NCI-H345 (cell line): ENCODE measurements at places on chromosomes 3 and 15.

DNA sequence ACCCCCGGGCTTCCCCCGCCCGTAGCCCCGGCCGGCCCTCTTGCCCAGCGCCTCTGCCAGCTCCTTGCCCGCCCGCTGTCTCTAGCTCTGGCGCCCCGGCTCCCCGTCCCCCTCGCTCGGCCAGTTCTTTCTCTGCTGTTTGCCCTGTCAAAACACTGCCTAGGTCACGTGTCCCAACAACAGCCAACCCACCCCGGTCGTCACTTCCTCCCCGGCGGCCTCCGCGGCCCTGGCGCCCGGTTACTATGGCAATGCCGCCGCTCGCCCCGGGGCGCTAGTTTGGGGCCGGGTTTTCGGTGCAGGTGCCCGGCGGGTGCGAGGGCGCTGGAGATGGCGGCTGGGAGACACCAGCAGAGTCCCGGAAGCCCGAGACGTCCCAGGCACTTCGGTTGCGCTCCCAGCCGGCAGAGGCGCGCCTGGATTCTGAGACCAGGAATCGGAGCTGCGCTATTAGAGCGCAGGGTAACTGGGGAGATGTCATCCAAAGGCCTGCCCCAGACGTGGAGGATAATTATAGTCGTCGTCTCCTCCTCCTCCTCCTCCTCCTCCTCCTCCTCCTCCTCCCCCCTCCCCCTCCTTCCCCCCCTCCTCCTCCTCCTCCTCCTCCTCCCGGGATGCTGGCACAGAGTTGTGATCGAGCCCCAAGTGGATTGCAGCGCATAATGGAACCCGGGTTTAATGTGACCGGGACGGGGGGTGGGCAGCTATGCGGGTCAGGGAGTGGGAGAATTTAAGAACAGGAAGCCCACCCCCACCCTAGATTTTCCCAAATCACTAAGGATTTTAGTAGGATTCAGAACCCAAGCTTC is at the start of gene ATOSA:
Gene ATOSA, minus strand, starts transcription at position 157 of the 809 bp plus-strand sequence. CDS start 1,367 bp downstream, outside the sequence.
- DNase-seq: peak; percentile 82

- DNase-seq: no peak
These were observed 26.4 kb downstream of the RBM6 start for GRCh38 chr3:49966233-49966942.

- DNase-seq: no peak
These were observed 36.4 kb downstream of the EIF3J start for GRCh38 chr15:44573386-44573785.

GRCh38 chr3:5187920-5188418 is 462 bp downstream of the EDEM1 start:
- DNase-seq: no peak

GRCh38 chr3:29914861-29915524 is 634.1 kb downstream of the RBMS3 start:
- no peak for DNase-seq

GRCh38 chr3:35946854-35947515 is 307.7 kb downstream of the ARPP21 start:
- DNase-seq: peak; percentile 80

- DNase-seq: no peak
These were observed 236.5 kb downstream of the IL20RB start for GRCh38 chr3:137194301-137194700.

- no peak for DNase-seq
These were observed 14.0 kb downstream of the RCN2 start for GRCh38 chr15:76945494-76946093.

GRCh38 chr15:37933666-37934065 is 774 bp upstream of the TMCO5A start:
- DNase-seq: no peak

- DNase-seq: no peak
These were observed 8.5 kb downstream of the TGFBR2 start for GRCh38 chr3:30614943-30615342.

DNA sequence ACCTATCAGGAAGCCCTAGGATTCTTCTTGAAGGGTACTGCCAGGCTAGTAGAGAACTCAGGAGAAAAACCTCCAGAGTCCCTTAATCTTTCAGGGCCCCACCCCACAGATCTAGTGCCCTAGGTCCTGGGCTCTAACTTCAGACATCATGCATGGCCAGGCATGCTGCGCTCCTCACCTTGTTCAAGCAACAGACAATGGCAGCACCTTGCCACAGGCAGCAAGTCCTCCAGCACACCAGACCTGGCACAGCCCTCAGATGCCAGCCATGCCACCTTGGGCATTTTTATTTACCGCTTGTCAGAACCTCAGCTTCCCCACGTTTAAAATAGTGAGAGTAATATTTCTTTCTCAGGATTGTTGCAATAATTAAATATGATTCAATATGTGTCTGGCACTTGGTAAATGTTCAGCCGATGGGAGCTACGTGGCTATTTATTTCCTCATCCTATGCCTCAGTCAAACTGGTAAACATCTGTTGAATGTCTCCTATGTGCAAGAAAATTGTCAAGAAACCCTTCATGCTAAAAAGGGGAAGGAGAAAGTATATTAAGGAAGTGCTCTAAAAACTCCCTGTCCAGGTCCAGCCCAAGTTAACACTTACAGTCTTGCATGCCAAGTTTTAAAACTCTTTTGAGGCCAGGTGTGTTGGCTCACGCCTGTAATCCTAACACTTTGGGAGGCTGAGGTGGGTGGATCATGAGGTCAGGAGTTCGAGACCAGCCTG is 14.5 kb upstream of the CCR1 start:
- DNase-seq: no peak

GRCh38 chr3:168989396-168989795 is 674.1 kb downstream of the MECOM start:
- no peak for DNase-seq

GRCh38 chr3:24168977-24169376 is 223.9 kb downstream of the NR1D2 start:
- no peak for DNase-seq

DNA sequence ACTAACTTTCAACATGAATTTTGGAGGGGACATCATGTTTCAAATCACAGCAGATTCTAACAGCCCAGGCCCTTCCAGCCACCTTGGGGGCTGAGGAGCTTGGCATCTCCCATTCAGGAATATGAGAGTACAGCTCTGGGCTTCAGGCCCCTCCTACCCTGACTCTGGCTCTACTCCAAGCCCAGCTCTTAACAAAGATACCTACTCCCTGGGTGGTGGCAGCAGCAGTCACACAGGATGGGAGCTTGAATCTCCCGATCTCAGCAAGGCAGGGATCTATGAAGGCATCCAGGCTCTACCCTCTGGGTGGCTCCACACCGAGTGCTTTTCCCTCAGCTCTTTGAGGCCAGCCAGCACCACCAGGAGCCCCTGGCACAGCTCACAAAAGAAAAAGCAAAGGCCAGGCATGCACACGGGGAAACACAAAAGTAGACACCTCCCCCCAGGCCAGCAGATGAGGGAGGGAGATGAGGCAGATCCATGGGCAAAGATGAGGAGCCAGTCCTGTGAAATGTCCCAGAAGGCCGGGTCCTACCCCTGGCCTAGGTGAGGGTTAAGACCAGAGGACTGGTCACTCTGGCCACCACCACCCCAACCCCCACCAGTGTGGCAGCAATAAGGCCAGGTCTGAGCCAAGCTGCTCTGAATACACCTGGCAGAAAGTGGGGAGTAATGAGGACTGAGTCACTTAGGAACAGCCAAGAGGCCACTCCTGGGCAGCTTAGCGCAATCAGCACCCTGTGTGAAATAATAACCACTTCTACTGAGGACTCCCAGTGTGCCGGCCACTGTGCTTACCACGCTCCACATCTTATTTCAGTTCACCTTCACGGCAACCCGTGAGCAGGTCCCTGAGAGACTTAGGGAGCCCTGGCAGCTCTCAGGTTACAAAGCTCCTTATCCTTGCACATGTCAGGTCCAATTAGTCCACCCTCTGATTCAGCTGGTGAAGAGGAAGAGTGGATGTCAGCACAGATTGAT is 24.3 kb downstream of the PLA2G4F start:
- peak; percentile 83 for DNase-seq

GRCh38 chr3:41987627-41988026 is 25.7 kb upstream of the ULK4 start:
- DNase-seq: no peak

DNA sequence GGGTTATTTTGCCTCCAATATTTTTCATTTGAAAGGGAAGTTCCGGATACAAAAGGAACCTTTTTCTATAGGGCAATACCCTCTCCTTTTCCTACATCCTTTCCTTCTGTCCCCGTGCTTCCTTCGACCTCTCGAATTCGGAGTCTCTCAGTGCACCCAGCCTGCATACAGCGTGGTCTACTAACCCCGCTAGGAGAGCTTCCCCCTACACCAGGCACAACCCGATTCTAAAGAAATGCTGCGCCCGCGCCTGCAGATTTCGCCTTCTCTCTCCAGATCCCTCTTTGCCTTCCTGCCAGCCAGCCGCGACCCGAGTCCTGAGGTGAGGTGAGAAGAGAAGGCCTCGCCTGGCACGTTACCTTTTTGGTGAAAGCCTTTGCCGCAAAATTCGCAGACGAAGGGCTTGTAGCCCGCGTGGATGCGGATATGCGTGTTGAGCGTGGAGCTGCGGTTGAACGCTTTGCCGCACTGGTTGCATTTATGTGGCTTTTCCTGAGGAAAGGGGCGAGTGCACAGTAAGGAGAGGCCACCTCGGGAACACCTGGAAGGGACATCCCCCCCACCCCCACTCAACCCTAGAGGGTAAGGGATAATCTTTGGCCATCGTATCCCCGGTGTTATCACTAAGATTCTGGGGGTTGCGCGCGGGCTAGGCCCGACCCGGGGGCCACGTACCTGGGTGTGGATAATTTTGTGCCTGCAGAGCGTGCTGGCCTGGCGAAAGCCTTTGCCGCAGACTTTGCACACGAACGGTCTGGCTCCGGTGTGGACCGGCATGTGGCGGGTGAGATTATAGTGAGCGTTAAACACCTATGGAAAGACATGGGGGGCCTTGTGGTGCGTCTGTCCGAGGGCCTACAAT is 2.3 kb downstream of the FEZF2 start:
- DNase-seq: no peak

DNA sequence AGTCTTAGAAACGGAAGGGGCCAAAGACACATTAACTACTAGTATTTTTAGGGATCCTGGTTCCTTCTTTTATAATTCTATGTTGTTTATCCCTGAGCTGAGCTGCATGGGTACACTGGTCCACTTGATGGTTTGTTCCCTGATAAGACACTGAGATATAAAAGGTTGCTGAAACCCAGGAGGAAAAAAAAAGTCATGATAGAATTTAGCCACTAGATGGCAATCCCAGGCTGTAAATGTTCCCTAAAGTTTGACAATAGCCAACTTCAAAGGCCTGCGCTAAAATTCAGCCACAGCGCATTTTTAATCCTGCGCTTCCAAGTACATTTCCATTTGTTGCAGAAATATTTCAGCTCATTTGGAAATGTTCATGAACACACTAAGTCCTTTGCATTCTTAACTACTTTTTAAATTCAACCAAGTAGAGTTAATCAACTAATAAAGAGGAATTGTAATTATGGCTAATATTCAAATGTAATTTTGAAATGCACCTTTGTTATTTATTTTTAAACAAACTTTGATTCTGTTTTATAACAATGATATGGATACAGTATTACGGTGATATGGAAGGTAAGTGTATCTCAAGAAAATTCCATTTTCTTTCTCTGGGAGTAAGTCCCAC is 249.3 kb upstream of the FEZF2 start:
- peak; percentile 46 for DNase-seq

GRCh38 chr15:98955331-98955730 is 52.3 kb downstream of the PGPEP1L start:
- DNase-seq: no peak

GRCh38 chr15:88257311-88258092 is 963 bp upstream of the NTRK3 start:
- no peak for DNase-seq

DNA sequence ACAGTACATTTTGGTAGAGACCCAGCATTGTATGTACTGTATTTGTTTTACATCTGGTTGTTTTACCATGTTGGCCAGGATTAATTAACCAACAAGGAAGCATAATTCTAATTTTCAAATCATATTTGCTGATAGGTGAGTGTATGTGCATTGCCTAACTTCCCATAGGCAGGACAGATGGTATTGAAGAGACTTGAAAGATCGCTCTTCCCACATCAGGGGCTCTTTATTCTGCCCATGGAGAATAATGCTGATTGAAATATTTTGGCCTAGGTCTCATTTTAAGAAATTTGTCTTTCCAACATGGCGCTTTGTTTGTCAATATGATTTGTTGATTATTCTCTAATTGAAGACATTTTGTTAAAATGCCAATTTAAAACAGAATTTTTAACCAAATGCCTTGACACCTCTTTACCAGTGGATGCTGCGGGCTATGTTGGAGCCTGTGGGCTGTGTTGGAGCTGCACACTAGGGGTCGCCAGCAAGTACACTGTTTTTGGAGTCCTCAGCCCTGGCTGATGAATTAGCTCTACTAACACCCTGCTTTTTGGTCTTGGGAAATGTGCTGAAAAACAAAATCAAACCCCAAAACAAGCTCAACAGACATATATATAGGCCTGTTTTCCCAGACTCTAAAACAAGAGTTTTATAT is 5.3 kb downstream of the P2RY12 start:
- no peak for DNase-seq

- no peak for DNase-seq
These were observed 57.1 kb upstream of the SSR3 start for GRCh38 chr3:156611870-156612494.

DNA sequence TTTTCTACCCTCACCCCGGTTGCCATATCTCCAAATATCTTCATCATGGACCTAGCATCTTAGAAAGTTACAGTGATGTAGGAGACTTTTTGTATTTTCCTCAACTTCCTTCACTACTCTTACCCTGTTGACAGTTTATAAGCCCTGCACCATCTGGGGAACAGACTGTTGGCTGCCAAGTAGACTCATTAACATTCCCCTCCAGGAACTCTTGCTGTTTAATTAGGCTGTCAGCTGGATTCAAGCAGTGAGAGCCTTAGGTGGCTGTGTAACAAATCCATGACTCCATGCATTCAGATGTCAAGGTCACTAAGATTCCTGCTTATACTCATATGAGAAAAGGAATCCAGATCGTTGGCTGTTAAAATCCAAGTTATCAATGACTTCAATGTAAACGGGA is 198.3 kb downstream of the NAALADL2 start:
- DNase-seq: no peak

GRCh38 chr3:126132751-126133511 is 47.5 kb downstream of the ALDH1L1 start:
- no peak for DNase-seq

DNA sequence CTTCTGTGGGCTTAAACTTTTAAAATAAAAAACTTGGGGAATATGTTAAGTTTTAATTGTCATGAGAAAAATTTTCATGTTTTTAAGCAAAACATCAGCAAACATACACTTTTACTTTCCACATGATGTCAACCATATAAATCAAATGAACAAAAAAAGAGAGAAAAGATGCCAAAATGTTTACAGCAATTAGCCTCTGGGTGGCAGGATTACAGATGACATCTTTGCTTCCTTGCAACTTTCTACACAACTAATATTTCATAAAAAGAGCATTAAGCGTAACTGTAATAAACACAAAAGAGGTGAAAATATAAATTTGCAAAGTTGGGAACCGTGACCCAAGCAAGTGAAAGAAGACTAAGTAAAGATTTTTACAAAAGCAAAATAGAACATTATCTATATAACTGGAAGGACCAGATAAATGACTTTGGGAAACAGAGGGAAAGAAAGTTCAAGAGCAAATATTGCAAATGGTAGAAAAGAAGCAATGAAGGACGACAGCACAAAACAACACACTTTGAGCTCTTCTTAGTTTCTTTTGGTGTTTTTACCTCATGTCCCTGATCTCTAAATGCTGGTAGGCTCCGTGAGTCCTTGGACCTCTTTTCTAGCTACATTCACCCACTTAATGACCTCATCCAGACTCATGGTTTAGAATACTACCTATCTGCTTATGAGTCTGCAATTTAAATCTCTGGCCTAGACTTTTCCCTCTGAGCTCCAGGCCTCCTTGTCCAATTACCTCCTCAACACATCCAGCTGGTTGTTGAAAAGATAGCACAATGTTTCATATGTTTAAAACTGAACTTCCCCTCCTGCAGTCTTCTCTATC is 9.4 kb downstream of the TP53BP1 start:
- no peak for DNase-seq
